ENCODE measurements at places on chromosomes 6 and 20.

DNA sequence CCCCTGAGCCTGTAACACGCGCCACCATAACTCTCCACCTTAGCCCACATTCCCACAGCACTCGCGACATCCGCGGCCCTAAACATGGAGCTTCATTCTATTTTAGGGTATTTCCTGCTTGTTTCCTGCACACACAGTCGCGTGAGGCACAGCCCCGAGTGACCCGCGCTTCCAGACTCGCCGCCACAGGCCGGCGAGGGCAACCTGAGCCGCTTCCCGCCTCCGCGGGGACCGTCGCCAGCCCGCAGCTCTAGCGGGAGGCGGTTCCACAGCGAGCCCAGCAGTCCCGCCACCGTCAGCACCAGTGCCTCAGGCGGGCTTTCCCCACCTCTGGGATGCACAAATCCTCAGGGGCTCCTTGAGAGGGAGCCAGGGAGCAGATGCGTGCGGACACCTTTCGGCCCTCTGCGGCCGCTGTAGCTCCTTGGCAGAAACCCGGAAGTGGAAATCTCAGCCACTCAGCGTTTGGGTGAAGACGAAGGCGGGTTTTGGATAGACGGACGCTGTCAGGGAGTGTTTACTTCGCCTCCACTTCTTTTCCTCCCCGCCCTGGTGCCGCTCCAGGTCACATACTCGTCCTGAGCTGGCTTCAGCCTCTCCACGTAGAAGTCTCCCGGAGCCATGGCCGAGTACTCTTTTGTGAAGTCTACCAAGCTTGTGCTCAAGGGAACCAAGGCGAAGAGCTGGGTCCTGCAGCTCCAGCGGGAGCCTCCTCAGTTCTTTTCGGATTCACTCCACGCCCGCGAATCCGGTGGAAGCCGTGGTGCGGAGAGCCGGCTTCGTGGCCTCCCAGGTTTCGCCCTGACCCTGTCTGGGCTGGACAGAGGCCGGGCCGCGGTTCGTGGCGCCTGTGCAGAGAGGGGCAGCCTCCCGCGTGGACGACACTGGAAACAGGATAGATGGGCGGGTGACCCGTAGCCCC is 2177.4 kb upstream of the DEFB115 start:
- no peak for DNase-seq

- DNase-seq = no peak
Measured at GRCh38 chr6:2871102-2871501, 29.4 kb upstream of the SERPINB1 start.

- no peak for DNase-seq
Measured at GRCh38 chr6:21885111-21885510, 291.6 kb downstream of the SOX4 start.

DNA sequence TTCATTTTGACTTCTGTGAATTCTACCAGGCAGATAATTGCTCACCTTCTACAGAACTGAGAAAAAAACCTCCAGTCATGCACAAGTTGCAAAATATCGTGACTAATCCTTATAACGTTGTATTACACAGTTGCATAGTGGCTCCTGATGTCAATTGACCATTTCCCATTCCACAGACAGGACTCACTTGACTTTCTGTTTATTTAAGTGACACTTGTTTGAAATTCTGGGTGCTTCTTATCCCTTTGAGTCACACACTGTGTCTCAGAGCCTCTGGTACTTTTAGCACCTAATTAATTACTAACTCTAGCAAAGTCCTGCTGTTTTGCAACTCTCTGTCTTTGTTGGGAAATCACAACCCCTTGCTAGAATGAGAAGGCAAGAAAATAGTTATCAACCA is 16.2 kb upstream of the RSPO3 start:
- peak; percentile 23 for DNase-seq

- no peak for DNase-seq
Measured at GRCh38 chr20:32831982-32832381, 12.2 kb downstream of the MAPRE1 start.

- peak; percentile 6 for DNase-seq
Measured at GRCh38 chr6:34630040-34630439, 66.5 kb downstream of the ILRUN start.

DNA sequence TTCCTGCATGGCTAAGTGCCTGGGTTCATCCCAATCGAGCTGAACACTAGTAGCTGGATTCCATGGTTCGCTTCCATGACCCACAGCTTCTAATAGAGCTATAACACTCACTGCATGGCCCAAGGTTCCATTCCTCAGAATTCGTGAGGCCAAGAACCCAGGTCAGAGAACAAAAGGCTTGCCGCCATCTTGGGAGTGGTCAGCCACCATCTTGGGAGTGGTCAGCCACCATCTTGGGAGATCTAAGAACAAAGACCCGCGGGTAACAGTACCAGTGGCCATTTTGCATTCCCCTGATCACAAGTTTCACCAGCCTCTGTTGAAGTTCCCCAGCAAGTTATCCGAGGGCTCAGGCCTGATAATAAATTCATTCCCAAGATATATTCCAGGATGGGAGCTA is 179.6 kb downstream of the LMBRD1 start:
- DNase-seq = no peak

DNA sequence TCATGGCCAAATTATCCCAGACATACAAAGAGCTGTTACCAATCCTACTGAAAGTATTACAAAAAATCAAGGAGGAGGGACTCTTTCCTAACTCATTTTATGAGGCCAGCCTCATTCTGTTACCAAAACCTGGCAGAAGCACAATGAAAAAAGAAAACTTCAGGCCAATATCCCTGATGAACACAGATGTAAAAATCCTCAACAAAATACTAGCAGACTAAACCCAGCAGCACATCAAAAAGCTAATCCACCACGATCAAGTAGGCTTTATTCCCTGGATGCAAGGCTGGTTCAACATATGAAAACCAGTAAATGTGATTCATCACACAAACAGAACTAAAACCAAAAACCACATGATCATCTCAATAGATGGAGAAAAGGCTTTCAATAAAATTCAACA is 109.2 kb downstream of the C6orf118 start:
- DNase-seq = no peak

GRCh38 chr6:38364127-38364526 is 275.6 kb downstream of the BTBD9 start:
- peak; percentile 4 for DNase-seq

DNA sequence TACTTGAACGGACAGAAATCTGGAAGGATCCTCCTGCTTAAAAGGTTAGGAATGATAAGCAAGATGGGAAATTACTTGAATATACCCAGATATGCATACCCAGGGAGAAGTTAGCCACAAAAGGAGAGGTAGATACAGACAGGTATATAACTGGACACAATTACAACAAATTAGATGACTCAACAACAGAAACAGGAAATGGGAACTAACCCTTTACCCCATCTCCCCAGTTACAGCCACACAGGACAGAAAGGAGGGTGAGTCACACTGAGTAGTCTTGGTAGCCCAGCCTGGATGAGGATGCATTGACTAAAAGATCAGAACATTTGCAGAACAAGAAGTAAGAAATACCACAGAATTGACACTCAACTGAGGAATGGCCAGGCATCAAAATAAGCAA is 61.2 kb downstream of the C6orf52 start:
- DNase-seq = peak; percentile 58

- DNase-seq = peak; percentile 16
Measured at GRCh38 chr20:44089987-44090674, 96.9 kb downstream of the JPH2 start.

- no peak for DNase-seq
Measured at GRCh38 chr6:40822619-40823018, 216.4 kb downstream of the UNC5CL start.

DNA sequence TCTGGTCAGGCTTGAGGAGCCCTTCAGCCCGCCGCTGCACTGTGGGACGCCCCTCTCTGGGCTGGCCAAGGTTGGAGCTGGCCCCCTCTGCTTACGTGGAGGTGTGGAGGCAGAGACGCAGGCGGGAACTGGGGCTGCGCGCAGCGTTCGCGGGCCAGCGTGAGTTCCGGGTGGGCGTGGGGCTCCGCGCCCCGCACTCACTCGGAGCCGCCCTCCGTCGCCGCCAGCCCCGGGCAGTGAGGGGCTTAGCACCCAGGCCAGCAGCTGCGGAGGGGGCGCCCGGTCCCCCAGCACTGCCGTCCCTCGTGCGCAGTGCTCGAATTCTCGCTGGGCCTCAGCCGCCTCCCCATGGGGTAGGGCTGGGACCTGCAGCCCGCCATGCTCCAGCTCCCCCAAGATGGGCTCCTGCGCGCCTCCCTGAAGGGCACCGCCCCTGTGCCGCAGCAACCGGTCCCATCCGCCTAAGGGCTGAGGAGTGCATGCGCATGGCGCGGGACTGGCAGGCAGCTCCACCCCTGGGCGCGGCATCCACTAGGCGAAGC is 695.9 kb downstream of the EPHA7 start:
- DNase-seq = no peak

DNA sequence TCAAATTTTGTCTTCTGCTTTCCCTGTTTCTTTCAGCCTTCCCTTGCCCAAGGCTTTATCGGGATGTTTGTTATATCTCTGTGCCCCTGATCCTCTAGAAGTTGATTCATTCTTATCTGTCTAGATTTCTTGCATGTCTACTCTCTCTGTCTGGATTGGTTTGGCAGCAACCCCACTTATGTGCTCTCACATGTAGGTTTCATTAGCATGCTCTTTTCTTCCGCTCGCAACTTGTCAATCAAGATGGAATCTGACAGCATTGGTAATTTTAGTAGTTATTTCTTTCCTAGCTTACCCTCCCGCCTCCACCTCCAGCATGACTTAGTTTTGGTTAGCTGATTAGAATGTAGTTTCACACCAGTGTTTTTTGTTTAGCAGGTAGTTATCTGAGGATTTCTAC is 39.3 kb downstream of the LRRC1 start:
- no peak for DNase-seq

DNA sequence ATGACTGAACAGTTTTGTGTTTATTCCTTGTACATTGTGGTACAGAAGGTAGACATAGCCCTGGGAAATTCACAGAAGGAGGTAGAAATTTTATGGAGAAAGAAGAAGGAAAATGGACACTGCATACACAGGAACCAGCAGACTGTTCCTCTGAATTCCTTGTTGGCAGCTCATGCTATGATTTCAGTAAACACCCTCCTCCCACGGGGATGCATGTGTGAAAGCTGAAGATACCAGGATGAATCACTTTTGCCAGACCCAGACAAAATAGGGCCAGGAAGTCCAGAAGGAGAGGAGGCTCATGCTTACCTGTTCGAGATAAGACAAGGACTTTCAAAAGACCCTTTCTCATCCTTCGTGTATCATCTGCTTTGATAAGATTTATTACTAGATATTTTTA is 110.3 kb upstream of the GGTLC1 start:
- no peak for DNase-seq

DNA sequence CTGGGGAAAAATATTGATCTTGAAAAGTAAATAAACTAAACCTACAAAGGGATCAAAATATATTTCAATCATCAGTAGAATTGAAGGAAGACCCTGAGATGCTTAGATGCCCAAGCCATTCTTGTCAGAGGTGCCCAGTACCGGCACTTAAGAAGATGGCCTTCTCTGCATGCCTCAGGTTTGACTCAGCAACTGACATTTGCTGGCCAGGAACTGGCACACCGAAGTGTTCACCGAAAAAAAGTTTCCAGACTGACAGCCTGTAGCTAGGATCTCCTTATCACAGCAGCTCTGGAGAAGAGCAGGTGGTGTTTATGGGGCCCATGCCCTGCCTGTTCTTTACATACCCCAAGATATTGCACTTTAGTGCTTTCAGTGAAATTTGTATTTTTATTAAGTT is 203.2 kb downstream of the MOXD1 start:
- DNase-seq = no peak

DNA sequence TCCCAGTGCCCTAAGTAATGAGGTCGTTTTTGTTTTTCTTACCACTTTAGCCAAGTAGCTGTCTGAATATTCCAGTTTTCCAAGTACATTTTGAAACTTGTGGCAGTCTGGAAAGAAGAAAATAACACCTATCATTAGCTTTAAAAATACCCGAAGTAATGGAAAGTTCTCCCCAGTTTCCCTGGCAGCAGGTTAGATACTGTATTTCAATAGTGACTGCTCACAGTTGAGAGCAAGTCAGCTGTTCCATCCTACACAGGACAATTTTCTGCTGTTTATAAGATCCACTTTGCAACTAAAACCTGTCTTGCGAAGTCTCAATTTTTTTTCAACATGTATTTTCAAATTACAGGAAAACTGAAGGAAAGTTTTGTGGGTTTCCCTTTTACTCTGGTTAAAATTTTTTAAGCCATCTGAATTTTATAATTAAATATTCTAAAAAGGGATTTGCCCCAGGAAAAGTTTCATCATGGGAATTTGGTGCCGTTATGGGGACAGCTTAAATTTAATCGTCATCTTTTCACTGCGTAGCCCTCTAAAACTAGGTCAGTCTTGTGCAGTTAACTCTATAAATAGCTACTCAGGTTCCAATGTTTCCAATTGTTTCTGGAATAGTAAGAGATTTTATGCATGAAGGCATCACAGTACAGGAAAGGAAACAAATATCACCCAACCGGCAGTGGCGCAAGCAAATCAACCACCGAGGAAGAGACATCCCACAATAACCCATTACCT is 96.9 kb downstream of the MBOAT1 start:
- no peak for DNase-seq

- DNase-seq = no peak
Measured at GRCh38 chr6:15585760-15586214, 77.0 kb downstream of the DTNBP1 start.

- DNase-seq = peak; percentile 86
Measured at GRCh38 chr6:135522965-135523692, 25.6 kb upstream of the AHI1 start.

GRCh38 chr6:2718334-2719092 is 32.2 kb downstream of the MYLK4 start:
- DNase-seq = no peak

DNA sequence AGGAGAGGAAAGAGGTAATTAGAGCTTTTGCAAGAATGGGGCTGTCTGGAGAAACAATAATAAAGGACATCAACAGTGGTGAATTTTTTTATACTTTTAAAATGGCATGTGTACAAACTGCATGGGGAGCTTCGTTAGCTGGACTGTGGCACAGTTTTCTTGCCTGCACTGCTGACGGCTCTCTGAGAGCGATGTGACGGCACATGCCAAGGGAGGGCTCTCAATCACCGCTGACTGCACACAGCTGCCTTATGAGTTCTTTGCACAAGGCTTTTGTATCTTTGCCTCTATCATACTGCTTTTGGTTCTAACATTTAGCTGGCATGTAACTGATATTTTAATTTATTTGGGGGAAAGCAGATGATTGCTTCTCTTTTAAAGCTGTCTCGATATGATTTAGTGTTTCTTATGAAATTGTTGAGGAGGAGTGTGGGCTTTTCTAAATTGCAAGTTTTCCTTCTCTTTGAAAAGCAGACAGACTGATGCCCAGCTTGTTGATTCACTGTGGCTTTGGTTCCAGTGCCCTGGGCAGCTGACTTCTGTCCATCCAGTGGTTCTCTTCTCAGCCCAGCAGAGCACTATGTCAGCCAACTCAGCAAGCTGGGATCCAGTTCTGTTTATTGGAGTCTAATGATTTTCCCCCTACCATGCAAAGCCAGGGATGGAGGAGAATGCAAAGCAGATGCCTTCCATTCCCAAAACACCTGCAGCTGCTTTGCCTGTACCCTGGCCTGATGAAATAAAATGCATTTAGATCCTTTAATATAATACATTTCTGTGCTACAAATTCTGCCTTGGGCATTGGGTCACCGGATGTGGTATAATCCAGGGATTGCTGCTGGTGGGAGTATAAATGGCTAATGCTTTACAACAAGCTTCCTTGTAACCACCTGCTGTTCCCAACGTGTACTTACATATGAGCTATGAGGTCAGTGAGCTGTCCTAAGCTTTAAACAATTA is 323.9 kb downstream of the ZFAND3 start:
- no peak for DNase-seq

- no peak for DNase-seq
Measured at GRCh38 chr6:159101656-159102055, 56.9 kb upstream of the TAGAP start.

GRCh38 chr6:93792746-93793145 is 373.4 kb upstream of the EPHA7 start:
- no peak for DNase-seq
